ENCODE measurements at places on chromosomes 3 and 15. TPM values are rescaled to one million over a fixed set of nuclear protein-coding genes. Genes with fewer than 3 reads are reported as not detected.

The PRR20G gene
- not detected for total RNA-seq

DNA sequence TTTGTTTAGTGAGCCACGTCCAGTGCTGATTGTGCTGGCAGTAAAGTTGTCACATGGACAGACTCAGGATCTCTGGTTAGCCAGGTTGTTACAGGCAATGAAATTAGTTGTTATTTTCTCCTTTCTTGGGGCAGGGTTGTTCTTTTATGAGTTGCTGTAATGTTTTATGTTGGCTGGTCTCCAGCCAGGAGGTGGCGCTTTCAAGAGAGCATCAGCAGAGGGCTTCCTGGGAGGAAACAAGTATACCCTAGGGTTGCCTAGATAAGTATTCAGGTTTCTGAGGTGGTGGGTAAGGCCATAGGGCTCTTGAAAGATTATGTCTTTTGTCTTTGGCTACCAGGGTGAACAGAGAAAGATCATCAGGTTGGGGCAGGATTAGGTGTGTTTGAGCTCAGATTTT lies 14.5 kb upstream of the CFAP20DC start:
- no peak for DNase-seq

GRCh38 chr3:132421832-132422231 lies 4.5 kb downstream of the DNAJC13 start:
- DNase-seq: no peak

GRCh38 chr15:60912984-60913697 lies 316.0 kb downstream of the RORA start:
- DNase-seq: no peak

- no peak for DNase-seq
These were observed 168.8 kb upstream of the TTC14 start for GRCh38 chr3:180433152-180433551.

GRCh38 chr3:9863058-9863772 lies 16.8 kb downstream of the CIDEC start:
- no peak for DNase-seq

DNA sequence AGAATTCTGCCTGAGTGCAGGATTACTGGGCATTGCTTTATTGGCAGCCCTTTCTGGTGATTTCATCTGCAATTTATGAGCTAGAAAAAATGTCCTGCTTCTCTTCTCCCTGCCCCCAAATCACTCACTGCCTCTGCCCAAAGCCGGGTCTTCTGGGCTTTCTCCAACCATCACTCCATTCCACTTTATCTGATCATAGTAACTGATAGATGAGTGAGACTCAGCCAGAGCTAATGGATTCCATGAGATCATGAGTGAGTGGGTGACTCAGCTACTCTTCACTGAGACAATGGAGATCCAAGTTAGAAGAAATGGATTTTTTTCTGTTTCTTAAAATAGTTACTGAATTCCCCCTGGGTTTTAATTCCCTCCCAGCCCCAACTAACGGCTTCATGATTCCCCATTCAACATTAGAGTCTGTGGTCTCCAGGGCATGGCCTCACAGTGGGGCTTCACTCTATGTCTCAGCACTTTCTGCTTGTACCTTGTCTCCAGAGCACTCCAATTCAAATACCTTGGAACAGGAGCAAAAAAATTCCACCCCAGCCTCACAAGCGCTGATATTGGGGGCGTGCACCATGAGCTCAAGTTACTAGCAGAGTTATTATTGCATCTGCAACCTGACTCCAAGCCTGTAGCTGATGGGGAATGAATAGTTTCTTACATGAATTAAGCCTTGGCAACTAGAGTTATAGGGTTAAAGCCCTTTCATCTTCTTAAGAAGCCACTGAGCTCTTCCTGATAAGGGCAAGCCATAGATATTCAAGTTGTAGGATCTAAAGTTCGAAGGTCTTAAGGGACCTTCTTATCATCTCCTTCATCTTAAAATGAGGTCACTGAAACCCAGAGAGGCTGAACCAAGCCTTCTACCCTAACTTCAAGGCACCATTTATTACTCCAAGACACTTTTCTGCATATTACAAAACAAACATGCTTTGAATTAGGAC lies 85.9 kb downstream of the AGBL1 start:
- DNase-seq: no peak

GRCh38 chr3:76900596-76900995 lies 139.3 kb upstream of the ROBO2 start:
- DNase-seq: no peak

- no peak for DNase-seq
These were observed 38.4 kb downstream of the RAB11A start for GRCh38 chr15:65907661-65908060.

GRCh38 chr3:168233001-168233400 lies 137.3 kb upstream of the GOLIM4 start:
- DNase-seq: no peak

- no peak for DNase-seq
These were observed 54.7 kb downstream of the B3GNT5 start for GRCh38 chr3:183307749-183308148.

- DNase-seq: no peak
These were observed 579 bp upstream of the UBE3A start for GRCh38 chr15:25439369-25439836.

All from CD4-positive, CD25-positive, alpha-beta regulatory T cell (primary cell).